ENCODE measurements at places on chromosomes 3 and 15.
A peak's percentile ranks its signal among the peaks of the same experiment; 100 is the strongest.

DNA sequence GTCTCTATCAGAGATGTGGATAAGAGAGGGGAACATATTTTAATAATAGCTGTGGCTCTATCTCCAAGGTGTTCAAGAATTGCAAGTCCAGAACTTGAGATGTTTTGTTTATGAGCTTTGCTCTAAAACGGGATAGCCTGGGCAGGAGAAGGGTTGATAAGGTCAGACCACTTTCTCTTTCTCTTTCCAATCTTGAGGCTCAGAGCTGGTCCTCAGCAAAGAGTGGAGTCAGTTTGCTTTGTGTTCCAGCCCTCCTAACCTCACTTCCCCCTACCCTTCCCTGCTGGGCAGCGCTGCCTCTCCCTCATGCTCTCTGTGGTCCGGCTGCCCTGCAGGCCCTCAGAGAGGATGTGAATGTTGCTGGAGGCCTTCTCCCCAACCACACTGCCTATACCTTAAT is 13.8 kb downstream of the KLHL6 start:
- DNase-seq: no peak

- no peak for DNase-seq
Measured at GRCh38 chr15:50873935-50874361, 34.5 kb upstream of the AP4E1 start.

- DNase-seq: peak; percentile 14
Measured at GRCh38 chr3:151203051-151203420, at the start of gene GPR171. TSS of gene GPR171 (minus strand) at chr3:151203216. CDS start at chr3:151199386, 3,830 bp downstream.

DNA sequence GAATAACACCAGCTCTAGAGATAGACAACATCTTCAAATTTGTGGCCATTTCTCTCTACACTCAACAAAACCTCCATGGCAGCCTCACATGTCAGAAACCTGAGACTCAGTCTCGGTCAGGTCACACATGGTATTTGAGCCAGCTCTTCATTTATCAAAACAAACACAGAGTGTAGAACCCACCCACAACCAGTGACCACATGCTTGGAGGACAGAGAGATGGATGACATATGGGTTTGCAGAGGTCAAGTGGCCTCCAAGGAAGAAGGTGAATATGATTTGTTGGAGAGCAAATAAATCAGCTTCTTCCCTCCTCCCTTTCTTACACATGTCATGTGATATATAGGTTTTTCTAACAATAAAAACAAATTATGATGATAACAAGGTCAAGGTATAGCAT is 278.1 kb upstream of the LRTM1 start:
- no peak for DNase-seq

DNA sequence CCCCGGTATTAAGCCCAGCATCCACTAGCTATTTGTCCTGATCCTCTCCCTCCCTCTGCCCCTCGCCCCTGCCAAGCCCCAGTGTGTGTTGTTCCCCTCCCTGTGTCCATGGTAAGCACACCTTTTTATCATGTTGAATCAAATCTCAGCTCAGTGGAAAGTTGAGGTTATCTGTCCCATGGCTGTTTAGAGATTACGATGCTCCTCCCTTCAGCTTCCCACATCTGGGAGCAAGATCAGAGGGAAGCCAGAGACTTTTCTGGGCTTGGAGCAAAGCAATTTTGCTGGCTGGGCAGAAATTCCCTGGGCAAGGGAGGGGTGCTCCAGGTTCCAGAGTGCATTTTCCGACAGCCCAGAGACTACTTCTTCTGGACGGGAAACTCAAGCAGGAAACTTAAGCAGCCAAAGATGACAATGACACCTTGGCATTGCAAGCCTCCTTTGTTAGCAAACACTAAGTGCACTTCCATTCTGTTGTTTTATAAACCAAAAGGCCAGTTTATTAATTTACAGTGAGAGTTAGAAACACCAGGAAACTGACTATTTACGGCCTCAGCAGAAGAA is 104.5 kb downstream of the MESD start:
- DNase-seq: no peak

- DNase-seq: no peak
Measured at GRCh38 chr3:190032923-190033322, 87.8 kb downstream of the P3H2 start.

GRCh38 chr15:38560456-38560926 is 4.1 kb downstream of the RASGRP1 start:
- DNase-seq: no peak

DNA sequence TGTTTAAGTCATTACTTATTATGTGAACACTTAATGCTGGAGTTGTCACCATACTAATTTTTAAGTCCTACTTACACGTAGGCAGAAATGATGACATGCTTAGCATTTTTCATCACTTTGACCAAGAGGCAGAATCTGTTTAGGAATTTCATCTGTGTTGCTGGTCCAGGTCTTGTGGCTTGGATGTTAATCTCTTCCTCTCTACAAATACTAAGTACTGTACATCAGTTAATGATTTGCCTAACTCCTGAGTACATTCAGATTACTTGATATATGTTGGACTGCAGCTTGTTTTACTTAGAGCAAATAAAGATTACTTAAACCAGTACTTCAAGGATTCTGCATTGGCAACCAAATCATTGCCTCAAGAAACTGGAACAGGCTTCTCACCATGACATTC is 8.6 kb downstream of the SNRK start:
- DNase-seq: no peak

GRCh38 chr15:48570822-48571221 is 74.7 kb downstream of the FBN1 start:
- no peak for DNase-seq

- DNase-seq: no peak
Measured at GRCh38 chr3:65419233-65419632, 619.5 kb downstream of the MAGI1 start.

Measured in stimulated activated CD4-positive, alpha-beta T cell treated with anti-CD3 and anti-CD28 coated beads, Interleukin-1b, Interleukin-23, amount 100 ng/mL, for 1 hour (primary cell).